Right ventricle myocardium inferior (tissue), 1 donor: ENCODE measurements at places on chromosomes 4 and X. TPM values are rescaled to one million over a fixed set of nuclear protein-coding genes. Genes with fewer than 3 reads are reported as not detected.

DNA sequence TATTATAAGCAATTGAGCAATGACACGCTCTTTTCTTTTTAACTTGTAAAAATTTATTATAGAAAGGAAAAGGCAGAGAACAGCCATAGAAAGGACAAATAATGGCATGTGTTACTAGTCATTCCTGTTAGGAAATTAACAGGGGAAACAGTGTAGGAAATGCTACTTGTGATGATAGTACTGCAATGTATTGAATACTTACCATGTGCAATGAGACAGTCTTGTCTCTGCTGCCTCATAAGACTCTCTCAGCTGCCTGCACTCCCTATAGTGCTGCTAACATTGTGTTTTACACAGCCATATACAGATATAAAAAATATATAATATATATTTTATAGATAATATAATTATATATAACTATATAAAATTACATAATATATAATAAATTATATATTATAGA, 62.3 kb upstream of the SHOX start:
- no peak for DNase-seq

DNA sequence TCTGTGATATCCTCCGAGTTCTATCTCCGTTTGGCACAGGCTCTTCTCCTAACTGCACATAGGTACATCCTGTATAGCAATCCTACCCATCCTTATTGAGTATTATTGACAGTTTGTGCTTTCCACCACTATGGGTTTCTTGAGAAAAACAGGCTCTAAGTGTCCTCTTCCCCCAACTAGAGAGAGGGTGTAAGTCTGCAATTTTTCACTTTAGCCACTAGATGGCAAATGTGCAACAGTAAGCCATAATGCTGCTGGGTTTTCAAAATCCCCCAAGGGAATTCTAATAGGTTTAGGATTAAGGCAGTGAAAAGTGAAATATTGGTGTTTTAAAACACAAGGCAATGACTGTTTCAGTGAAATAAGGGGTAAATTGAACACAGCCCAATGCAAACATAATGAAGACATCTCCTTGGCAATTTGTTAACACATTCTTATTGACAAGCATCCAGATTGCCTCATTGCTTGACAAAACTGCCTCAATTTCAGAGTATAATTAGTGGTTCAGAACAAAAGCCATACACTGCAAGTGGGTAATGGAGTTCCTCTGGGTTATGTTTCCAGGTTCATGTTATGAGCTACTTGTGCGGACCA, 239.0 kb upstream of the HTR2C start:
- no peak for DNase-seq

TMEM255A gene
- 0.97 TPM for total RNA-seq

VCX2 gene
- total RNA-seq: not detected
